ENCODE measurements at places on chromosomes 6 and 20. TPM values are rescaled to one million over a fixed set of nuclear protein-coding genes. Genes with fewer than 3 reads are reported as not detected.

DNA sequence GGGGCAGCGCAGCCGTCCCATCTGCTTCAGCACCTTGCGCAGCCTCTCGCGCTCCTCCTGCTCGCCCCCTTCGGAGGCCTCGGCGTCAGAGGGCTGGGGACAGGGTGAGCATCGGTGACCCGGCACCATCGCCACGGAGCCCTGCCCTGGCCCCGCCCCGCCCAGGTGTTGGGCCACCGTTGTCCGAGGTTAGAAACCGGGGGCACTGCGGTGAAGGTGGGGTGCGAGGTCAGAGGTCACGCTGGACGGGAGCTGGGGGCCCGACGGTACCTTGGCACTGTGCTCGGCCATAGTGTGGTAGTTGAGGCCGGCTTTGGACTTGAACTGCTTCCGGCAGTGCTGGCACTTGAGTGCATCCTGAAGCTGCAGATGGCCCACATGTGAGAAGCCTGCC is 6.4 kb downstream of the ZNF512B start:
- H3K27ac ChIP-seq = no peak overlapping the region
- H3K27me3 ChIP-seq = no peaks in the 10 kb centered on the region
- no peak for DNase-seq
- H3K4me1 ChIP-seq = no peaks in the 10 kb centered on the region
- no peaks in the 10 kb centered on the region for H3K36me3 ChIP-seq

Gene ATP6V1G2
- total RNA-seq = 0.90 TPM

- H3K4me3 ChIP-seq = no peak overlapping the region
- H3K4me1 ChIP-seq = no peaks in the 10 kb centered on the region
- no peak overlapping the region for H3K27ac ChIP-seq
- H3K36me3 ChIP-seq = no peaks in the 10 kb centered on the region
- DNase-seq = no peak
These were observed 237.0 kb downstream of the NKAIN2 start for GRCh38 chr6:124040655-124041054.

GRCh38 chr6:167703347-167703746 is 123.4 kb upstream of the AFDN start:
- no peaks in the 10 kb centered on the region for H3K4me1 ChIP-seq
- no peaks in the 10 kb centered on the region for H3K27me3 ChIP-seq
- H3K36me3 ChIP-seq = no peaks in the 10 kb centered on the region
- no peak overlapping the region for H3K27ac ChIP-seq
- no peak overlapping the region for H3K4me3 ChIP-seq

- DNase-seq = no peak
- peaks cover 11% of the 10 kb centered on the region for H3K36me3 ChIP-seq
- peaks cover 14% of the 10 kb centered on the region for H3K4me1 ChIP-seq
- H3K4me3 ChIP-seq = peak overlapping the region; percentile 69
These were observed 734 bp downstream of the ZSCAN26 start for GRCh38 chr6:28267695-28268059.

Gene CLVS2
- not detected for total RNA-seq

- H3K36me3 ChIP-seq = peaks cover 65% of the 10 kb centered on the region
- no peak for DNase-seq
- H3K4me1 ChIP-seq = peaks cover 5% of the 10 kb centered on the region
- H3K4me3 ChIP-seq = no peak overlapping the region
- no peaks in the 10 kb centered on the region for H3K27me3 ChIP-seq
These were observed 7.7 kb downstream of the BRPF3 start for GRCh38 chr6:36204068-36204753.

- no peaks in the 10 kb centered on the region for H3K36me3 ChIP-seq
- DNase-seq = no peak
- H3K27me3 ChIP-seq = no peaks in the 10 kb centered on the region
- no peak overlapping the region for H3K4me3 ChIP-seq
- H3K27ac ChIP-seq = no peak overlapping the region
These were observed 85.4 kb upstream of the GTSF1L start for GRCh38 chr20:43812216-43812615.

DNA sequence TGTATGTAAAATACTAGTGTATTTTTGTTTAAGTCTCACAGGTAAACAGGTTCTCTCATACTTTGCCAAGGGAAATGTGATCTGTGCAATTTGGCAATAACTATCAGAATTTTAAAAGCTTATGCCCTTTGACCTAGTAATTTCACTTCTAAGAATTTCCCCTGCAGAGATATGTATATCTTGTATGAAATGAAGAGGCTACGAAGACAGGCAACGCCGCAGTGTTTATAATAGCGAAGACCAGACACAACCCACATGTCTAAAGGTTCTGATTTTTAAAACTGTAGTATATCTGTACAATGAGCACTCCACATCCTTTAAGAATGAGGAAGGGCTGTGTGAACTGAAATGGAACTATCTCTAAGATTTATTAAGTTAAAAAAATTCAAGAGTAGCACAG is 7.5 kb downstream of the TRAF3IP2 start:
- H3K36me3 ChIP-seq = no peaks in the 10 kb centered on the region
- no peaks in the 10 kb centered on the region for H3K27me3 ChIP-seq
- DNase-seq = no peak
- H3K4me3 ChIP-seq = no peak overlapping the region
- peak overlapping the region; percentile 24 for H3K27ac ChIP-seq
- H3K4me1 ChIP-seq = peaks cover 26% of the 10 kb centered on the region

DNA sequence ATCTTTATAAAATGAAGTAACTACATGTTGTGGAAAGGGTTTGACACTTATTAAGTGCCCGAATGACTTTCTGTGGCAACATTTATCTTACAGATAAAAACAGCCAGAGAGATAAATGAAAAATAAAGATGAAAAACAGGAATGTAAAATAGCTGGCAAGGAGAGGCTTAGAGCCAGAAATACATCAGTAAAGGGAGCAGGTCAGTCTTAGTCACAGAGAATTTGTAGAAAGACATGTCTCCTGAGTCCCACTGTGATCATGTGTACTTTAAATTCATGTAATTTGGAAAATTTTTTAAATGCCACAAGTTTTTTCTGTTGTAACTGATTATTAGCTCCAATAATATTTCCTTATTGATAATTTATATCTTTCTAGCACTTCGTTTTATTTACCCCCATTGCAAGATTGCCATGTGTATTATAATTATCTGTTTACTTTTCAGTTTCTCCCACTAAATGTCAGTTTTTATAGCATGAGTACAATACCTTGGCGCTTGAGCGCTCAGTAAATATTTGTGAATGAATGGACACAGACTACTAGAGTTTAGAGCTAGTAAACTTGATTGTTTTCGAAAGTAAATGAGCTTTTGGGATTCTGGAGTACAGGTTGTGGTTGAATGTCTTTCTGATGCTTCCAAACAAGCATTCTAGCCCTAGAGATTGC is 15.2 kb downstream of the TAB2 start:
- H3K4me1 ChIP-seq = peaks cover 48% of the 10 kb centered on the region
- no peaks in the 10 kb centered on the region for H3K27me3 ChIP-seq
- H3K4me3 ChIP-seq = no peak overlapping the region
- H3K36me3 ChIP-seq = no peaks in the 10 kb centered on the region
- H3K27ac ChIP-seq = no peak overlapping the region
- DNase-seq = no peak

Gene HTR1B
- total RNA-seq = 0.41 TPM

DNA sequence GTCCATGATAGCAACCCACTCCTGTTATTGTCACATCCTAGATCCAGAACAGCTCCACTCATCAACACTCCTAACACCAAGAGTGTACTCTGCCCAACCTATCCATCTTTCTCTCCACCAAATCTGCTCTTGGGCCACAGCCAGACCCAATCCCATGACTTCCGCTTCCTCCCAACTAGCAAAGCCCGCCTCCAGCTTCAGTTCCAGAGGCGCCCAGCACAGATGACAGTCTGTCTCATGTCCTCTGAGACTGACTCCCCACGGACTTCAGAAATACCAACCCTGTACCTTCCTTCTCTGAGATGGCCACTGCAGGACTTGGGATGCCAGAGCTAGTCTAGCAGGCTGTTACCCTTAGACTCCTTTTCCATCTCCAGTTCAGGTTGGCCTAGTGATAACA is 48.6 kb downstream of the DTNBP1 start:
- H3K27ac ChIP-seq = no peak overlapping the region
- H3K4me1 ChIP-seq = no peaks in the 10 kb centered on the region
- no peaks in the 10 kb centered on the region for H3K36me3 ChIP-seq
- H3K27me3 ChIP-seq = no peaks in the 10 kb centered on the region

- H3K27me3 ChIP-seq = no peaks in the 10 kb centered on the region
- no peaks in the 10 kb centered on the region for H3K4me1 ChIP-seq
- H3K4me3 ChIP-seq = no peak overlapping the region
- H3K36me3 ChIP-seq = no peaks in the 10 kb centered on the region
- H3K27ac ChIP-seq = no peak overlapping the region
- DNase-seq = no peak
These were observed 17.1 kb downstream of the NPEPL1 start for GRCh38 chr20:58709703-58710039.

Measured in adrenal gland (tissue), 19 donors.